SK-N-SH treated with all-trans-retinoic acid at 6 μM for 48 hours (cell line): ENCODE measurements at places on chromosomes 5 and 9.

- ATAC-seq: no peak
Observed at GRCh38 chr9:107980984-107981383, 491.4 kb upstream of the KLF4 start.

GRCh38 chr5:33841891-33842290, 49.9 kb downstream of the ADAMTS12 start:
- ATAC-seq: no peak

- no peak for ATAC-seq
Observed at GRCh38 chr5:145801195-145801594, 33.9 kb downstream of the PRELID2 start.

DNA sequence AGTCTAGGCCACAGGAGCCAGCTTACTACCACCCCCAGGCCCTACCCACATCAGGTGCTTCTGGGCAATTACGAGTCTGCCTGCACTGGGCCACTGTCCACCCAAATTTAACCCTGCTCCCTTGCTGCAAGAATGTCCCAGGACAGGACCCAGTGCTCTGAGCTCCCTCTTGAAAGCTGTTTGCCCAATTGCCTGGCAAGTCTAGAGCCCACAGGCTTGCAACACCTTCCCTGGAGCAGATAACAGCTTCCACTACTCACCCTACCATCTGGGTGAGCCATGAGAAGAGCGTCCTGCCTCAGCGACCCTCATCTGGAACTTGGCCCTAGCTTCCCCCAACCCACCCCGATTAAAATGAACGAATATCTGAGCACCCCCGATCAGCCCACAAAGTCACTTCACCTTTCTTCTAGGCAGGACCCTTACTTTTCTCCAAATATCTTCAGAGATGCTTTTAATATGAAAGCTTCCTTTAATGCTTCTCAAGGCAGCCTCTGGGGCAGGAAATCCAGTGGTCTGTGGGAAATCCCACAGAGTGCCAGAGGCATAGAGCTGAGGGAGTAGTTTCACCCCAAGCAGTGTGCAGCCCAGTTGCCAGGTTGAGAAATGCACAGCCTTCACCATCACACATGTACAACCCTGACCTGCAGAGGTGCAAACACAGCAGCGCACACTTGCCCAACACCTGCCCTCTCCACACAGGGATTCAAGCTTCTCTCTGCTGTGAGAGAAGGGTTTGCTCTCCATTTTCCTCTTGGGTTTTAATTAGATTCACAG, 10.6 kb downstream of the ACSL6 start:
- ATAC-seq: no peak

- ATAC-seq: no peak
Observed at GRCh38 chr9:99573085-99573484, 248.6 kb upstream of the NR4A3 start.

DNA sequence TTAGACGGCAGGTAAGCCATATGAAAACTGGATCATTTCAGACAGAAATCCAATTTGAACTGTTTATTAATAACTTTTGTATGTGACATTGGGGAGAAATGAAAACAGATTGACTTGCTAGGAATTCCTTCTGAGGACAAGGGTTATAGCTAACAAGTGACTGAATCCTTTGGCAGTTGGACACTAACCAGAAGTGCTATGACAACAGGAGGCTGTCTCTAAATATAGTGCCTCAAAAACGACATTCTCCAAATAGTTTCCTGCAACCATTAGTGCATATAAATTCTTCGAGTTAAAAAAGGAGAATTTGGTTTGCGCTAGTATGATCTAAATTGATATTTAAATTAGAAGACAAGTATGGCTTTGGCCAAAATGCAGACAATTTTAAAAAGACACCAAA, 338.6 kb downstream of the PTPRD start:
- ATAC-seq: no peak

- ATAC-seq: peak; percentile 54
Observed at GRCh38 chr5:145324767-145325479, 510.2 kb downstream of the PRELID2 start.

GRCh38 chr5:23026252-23027170, 173.4 kb upstream of the CDH12 start:
- ATAC-seq: no peak

DNA sequence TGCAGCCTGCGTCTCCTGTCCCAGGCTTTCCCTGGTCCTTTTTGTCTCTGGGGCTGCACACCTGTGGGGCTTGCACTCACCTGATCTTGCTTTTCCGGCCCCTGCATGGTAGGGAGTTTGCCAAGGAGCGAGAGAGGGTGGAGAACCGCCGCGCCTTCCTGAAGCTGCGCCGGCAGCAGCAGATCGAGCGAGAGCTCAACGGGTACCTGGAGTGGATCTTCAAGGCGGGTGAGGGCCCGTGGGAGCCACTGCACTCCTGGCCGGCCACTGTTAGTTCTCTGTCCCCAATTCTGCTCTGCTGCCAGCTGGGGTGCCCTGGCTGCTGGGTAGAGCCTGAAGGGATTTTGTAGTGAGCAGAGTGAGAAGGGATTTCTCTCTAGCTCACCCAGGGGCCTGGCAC, 78.0 kb downstream of the CACNA1B start:
- ATAC-seq: no peak

DNA sequence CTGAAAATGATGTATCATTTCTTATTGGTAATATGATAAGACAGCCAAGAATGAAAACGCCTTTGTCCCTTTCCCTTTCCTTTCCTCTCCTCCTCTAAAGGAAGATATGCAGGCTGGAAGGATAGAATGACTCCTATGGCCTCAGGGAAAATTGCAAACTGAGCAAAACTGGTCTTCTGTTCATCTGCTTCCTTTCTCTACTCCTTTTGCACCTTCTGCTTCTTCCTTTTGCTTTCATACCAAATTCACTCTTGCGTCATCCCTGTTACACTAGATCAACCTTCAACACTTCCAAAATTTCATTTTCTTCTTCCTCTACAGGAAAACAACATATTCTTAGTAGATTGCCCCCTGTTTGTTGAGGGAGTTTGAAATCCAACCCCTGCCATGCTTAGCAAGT, 234.1 kb downstream of the ADAMTS6 start:
- ATAC-seq: no peak

DNA sequence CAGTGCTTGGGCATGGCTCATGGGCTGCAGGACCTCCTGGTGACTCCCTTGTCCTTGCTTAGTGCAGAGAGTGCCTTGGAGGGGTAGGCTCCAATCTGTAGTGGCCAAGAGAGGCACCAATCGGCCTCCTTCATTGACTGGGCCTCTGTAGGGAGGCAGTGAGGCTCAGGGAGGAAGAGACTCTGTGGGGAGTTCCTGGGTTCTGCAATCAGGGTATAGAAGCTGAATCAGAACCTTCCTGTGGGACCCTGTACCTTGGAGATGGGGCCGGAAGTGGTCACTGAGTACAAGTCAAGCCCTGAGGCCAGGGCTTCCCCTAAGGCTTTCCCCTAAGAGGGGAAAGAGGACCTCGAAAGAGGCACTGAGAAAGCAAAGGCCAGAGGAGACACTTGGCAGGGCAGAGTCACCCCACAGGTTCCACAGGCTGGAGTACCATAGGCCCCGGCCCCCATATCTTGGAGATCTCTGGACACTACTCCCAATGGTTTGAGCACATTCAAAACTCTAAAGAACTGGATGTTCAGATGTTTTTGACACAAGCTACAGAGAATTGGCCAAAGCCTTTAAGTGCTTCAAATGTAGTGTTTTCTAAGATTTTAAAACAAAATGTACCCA, 190.5 kb downstream of the HSPA4 start:
- no peak for ATAC-seq

GRCh38 chr9:33130961-33131789, 36.0 kb downstream of the B4GALT1 start:
- ATAC-seq: no peak

- no peak for ATAC-seq
Observed at GRCh38 chr5:115402092-115402491, 105.6 kb upstream of the CCDC112 start.

DNA sequence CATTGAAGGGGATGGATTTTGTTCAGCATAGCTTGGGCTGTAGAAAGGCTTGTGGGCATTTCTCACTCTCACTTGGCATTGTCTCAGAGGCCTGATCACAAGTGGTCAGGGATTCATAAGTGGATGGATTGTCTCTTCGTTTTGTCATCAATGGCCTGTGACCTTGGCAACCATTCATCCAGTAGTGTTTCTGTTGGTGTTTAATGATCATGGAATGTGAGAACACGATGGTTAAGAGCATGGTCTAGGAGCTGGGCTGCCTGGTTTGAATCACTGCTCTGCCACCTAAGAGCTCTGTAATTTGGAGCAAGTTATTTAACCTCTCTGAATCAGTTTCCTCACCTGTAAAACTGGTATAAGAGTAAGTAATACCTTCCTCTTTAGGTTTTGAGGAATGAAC, 430.1 kb upstream of the MEF2C start:
- peak; percentile 37 for ATAC-seq

DNA sequence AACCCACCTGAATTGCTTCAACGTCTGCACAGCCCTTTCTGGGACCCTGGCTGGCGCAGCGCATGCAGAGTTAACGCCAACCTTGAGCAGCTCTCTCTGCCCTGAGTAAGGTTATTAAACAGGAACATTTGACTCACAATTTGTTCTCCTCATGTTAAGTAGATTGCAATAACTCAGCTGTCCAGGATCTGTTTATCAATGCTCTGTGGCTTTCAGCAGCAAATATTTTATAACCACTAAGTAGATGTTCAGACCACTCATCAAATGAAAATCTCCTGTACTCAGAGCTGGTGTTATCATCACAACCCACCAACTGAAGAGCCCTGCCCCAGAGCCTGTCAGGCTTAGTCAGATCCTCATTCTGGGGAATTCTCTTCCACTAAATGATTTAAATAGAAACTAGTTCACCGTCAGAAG, 403.0 kb downstream of the ZNF608 start:
- ATAC-seq: peak; percentile 87
